ENCODE measurements at places on chromosomes 13 and 19. TPM values are rescaled to one million over a fixed set of nuclear protein-coding genes. Genes with fewer than 3 reads are reported as not detected.

GRCh38 chr19:46383846-46384245 is 29.5 kb downstream of the CCDC8 start:
- no peak for DNase-seq

GRCh38 chr19:48627201-48627864 is 8.0 kb downstream of the SPHK2 start:
- DNase-seq = no peak

GRCh38 chr19:40503320-40503695 is 36.5 kb downstream of the SPTBN4 start:
- DNase-seq = no peak

- no peak for DNase-seq
Observed at GRCh38 chr13:110246530-110246929, 60.4 kb downstream of the COL4A1 start.

GRCh38 chr19:31334849-31335624 is 14.2 kb downstream of the TSHZ3 start:
- no peak for DNase-seq

DNA sequence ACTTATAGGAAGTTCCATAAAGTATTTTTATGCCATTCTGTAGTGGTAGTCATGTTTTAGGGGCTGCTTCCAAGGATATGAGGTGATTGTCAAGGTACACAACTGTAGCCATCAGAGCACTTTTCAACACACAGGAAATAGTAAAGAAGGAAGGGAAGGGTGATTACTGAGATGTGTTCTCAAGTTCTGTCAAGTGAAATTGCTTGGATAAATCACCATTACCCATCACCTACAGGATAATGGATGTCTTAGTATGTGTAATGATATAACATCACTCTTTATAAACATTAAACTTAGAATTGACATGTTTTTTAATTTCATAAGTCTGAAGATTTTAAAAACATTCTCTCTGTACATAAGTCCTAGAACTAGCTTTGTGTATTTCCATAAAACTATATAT is 487.9 kb downstream of the DCT start:
- DNase-seq = no peak

- no peak for DNase-seq
Observed at GRCh38 chr19:19171821-19172532, 1.9 kb upstream of the MEF2B start.

GRCh38 chr13:45341799-45342500 is 967 bp upstream of the TPT1 start:
- no peak for DNase-seq

GRCh38 chr13:51614350-51614786 is 30.1 kb downstream of the WDFY2 start:
- no peak for DNase-seq

GRCh38 chr19:15128162-15128770 is 21.1 kb downstream of the SYDE1 start:
- DNase-seq = no peak

GRCh38 chr13:23558675-23559536 is 11.3 kb upstream of the TNFRSF19 start:
- no peak for DNase-seq

DNA sequence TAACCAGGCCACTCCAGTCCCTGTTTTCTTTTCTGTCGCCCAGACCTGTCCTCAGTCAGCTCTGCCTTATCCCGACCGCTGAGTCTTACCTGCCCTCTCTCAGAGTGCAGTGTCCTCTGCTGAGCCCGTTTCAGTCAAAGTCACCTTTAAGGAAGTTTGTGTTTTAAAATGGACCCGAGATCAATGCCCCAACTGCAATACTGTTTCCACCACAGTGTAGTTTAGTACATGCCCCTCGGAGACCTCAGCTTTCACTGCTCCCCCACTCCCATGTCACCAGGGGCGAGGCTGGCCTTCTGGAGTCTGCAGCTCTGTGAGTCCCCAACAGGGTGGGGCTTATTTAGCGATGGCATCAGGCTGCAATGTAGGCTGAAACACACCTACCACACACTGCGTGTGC is 248.4 kb upstream of the TSHZ3 start:
- no peak for DNase-seq

DNA sequence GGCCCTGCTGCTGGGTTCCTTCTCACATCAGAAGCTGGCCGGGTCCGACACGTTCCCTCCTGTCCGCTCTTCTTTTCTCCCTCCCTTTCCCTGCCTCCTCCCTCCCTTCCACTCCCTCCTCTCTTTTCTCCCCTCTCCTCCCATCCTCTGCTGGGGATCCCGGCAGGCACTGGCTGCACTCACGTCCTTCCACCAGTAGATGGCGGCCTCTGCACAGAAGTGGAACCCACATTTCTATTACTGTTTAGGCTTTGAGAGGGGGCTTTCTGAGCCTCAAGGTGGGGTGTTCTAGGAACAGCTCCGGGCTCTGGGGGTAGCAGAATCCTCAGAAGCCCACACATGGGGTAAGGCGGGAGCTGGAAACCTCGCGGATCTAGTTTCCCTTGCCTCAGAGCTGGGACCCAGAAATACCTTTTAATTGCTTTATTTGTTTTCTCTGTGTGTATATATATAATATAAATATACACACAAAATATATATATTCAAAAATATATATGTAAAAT is 294.2 kb downstream of the ZNF536 start:
- peak; percentile 86 for DNase-seq

- no peak for DNase-seq
Observed at GRCh38 chr19:15421136-15421695, 2.4 kb upstream of the AKAP8L start.

DNA sequence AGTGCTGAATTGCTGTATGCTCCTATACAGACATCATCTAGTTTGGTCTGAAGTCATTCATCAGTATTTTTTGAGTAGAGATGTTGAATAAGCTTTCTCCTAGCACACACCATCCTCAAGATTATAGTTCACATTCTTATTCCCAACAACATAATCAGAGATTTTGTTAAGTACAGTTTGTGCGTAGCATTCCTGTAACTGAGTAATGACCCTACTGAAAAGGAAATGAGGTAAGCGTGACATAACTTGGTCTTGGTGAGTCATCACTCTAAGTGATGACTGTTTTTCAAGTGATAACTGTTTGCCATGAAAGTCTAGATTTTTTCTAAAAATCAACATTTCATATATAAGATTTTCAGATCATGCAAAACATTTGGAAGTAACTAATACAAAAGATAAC is 18.5 kb upstream of the FAM216B start:
- no peak for DNase-seq

- no peak for DNase-seq
Observed at GRCh38 chr19:1173159-1173844, 766 bp downstream of the SBNO2 start.

GRCh38 chr19:32317086-32317485 is 28.3 kb upstream of the ZNF507 start:
- DNase-seq = no peak

DNA sequence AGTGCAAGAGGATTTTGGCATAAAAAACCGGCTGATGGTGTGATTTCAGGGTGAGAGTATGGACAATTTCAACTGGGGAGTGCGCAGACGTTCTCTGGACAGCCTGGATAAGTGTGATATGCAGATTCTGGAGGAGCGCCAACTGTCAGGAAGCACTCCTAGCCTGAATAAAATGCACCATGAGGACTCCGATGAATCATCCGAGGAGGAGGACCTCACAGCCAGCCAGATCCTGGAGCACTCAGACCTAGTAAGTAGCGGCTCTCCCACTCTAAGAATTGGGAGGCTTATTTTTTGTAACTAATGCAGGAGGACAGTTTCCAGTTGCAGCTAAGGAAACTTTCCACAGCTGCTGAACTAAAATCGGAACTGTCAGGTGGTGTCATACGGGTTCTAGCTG is 53.6 kb downstream of the ZAR1L start:
- DNase-seq = no peak

DNA sequence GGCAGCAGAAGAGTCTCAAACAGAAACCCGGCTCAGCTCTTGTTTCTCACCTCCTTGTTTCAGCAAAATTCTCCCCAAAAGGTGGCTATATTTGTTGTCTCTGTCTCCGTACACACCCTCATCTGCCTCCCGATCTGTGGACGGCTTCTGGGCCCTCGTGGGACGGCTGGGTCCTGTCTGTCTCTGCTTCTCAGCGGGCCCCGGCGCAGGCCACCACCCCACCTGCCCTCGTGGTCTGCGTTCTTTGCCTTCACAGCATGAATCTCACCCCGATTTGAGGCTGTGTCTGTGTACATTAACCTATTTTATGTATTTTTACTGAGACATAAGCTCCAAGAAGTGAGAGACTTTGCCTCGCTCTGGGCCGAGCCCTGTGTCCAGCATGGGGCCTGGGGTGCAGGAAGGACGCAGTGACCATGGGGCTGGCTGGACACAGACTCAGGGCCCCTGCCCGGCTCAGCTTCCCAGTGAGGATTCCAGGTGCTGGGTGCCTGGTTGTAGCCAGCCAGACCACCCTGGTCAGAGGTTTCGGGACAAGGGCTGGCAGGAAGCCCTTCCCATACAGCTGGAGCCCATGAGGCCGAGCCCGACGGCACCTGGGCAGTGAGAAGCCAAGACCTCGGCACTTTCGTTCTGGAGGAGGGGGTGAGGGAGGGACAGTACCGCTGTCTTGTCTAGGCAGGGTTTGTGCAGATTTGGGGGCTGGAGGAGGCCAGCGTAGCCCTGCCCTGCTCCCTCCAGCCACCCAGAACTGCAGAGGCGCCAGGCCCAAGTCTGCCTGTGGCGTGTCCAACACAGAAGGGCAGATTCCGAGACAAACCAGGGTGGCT is 78.5 kb upstream of the MCF2L start:
- no peak for DNase-seq

GRCh38 chr13:74005320-74006157 is 128.7 kb downstream of the KLF12 start:
- no peak for DNase-seq

DNA sequence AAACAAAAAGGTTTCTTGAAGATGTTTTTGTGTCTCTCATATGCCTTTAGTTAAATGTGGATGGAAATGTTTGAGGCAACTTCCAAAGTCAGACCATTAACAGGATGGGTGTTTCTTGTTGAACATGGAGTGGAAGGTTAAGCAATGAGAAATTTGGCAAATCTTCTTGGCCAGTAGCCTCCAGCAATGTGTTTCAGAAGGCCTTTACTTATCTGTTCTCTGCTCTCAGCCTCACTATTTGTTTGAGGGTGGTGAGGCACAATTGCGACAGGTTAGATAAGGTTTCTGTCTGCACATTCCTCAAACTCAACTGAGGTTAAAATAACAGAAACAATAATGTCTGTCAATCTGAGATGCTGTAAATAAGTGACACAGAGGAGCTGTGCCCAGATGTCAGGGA is 1019.0 kb downstream of the DIAPH3 start:
- no peak for DNase-seq

- no peak for DNase-seq
Observed at GRCh38 chr19:49393881-49394280, 5.8 kb downstream of the KASH5 start.

GRCh38 chr19:44807652-44808462 is 1.0 kb upstream of the BCAM start:
- DNase-seq = no peak

DNA sequence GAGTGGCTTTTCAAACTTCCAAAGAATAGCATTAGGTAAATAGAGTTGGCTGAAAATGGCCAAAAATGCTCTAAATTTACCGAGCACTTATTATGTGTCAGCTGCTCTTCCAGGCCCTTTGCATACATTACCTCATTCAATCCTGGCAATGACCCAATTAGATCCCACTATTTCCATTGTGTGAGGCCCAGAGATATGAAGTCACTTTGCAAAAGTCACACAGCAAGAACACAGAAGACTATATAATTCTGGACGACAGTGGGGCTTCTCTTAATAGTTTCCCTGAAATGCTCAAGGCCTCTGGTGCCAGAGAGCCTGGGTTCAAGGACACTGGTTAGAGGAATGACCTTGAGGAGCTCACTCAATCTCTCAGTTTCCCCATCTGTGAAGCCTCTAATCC is 146.8 kb downstream of the IER2 start:
- DNase-seq = no peak

GRCh38 chr19:46746281-46747057 is at the start of gene STRN4:
TSS of gene STRN4 (minus strand) at chr19:46746450. CDS start at chr19:46746430, 20 bp downstream.
- no peak for DNase-seq

DNA sequence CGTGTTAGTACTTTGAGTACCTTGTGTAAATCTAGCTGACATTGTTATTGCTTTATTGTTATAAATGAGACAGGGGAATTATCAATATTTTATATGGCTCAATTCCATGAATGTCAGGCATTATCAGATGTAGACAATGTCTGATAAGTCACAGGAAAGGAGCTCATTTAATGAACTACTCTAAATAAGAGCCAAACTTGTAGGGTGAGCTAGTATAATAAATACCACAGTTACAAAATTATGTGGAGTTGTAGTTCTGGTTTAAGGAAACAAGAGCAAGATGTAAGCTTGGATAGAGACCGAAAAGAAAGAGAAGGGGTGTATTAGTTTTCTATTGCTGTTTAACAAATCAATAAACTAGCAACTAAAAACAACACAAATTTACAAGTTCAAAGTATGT is 891.8 kb upstream of the SLITRK1 start:
- no peak for DNase-seq

GRCh38 chr19:45163751-45164460 is 3.1 kb upstream of the NKPD1 start:
- DNase-seq = no peak

GRCh38 chr13:102369302-102369701 is 32.5 kb downstream of the FGF14 start:
- DNase-seq = no peak

GRCh38 chr13:81800433-81800832 is 1459.5 kb upstream of the SPRY2 start:
- DNase-seq = no peak

- DNase-seq = no peak
Observed at GRCh38 chr13:110662091-110662490, 43.8 kb downstream of the CARS2 start.

ZNF682 gene
- 21.7 TPM for total RNA-seq

ZSWIM9 gene
- 10.1 TPM for total RNA-seq

CLEC4M gene
- total RNA-seq = not detected

LGALS7B gene
- not detected for total RNA-seq

ZSCAN1 gene
- total RNA-seq = 1.2 TPM

SERP2 gene
- total RNA-seq = 1.7 TPM

ZNF492 gene
- total RNA-seq = not detected

PLVAP gene
- 0.27 TPM for total RNA-seq

SIAH3 gene
- total RNA-seq = 0.15 TPM

KLF1 gene
- total RNA-seq = 0.59 TPM

ACP7 gene
- 0.50 TPM for total RNA-seq

KISS1R gene
- 2.6 TPM for total RNA-seq

FCHO1 gene
- 27.0 TPM for total RNA-seq

FREM2 gene
- 22.2 TPM for total RNA-seq

RCBTB1 gene
- total RNA-seq = 29.8 TPM

Data from H1 (cell line).